Occipital lobe (tissue), 3 donors: ENCODE measurements at places on chromosomes 1 and 21.
A peak's percentile ranks its signal among the peaks of the same experiment; 100 is the strongest.

DNA sequence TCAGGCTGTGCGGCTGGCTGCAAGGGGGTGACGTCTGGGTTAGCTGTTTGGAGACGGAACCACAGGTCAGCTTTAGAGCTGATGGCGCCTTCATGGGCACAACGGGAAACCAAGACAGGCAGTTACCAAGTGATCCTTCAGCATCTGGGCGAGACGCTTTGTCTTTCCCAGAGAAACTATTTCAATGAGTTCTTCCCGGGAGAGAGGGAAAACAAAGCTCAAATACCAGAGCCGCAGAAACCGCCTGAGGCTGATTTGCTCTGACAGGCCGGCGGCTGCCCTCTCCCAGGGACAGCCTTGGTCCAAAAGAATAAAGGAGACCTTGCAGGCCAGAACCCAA lies 76.5 kb downstream of the CD58 start:
- no peak for DNase-seq

- DNase-seq, result no peak
Observed at GRCh38 chr21:45325206-45326168, 37.8 kb upstream of the POFUT2 start.

GRCh38 chr1:81801651-81802456 lies 1.1 kb downstream of the ADGRL2 start:
- no peak for DNase-seq

DNA sequence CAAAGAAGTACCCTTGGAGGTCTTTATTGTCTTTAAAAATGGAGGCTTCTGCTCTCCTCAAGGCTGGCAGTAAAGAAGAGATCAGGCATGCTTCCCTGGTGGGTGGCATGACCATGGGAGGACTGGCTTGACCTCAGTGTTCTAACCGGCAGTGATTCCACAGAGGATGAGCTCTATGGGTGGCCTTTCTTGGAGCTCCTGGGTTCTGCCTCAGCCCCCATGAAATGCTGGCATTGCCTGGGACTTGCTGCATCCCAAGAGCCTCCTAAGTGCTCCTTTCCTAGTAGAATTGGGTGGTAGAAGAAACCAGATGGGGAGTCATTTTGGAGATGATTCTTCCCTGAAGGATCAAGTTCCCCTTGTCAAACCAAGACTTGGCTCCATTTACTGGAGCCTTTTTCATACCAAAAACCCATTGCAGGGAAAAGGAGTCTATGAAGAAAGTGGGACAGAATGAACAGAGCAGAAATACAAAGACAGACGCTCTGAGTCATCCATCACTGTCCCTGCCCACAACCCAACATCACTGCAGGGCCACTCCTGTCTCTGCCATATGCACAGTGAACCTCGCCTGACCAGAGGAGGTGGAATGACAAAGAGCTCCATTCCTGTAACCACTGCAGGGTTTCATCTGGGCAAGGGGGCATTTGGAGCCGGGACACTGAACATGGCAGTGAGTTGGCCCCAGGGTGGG lies 42.4 kb downstream of the RIMS3 start:
- peak; percentile 54 for DNase-seq

GRCh38 chr1:155202731-155203515 lies 4.8 kb downstream of the THBS3 start:
- DNase-seq, result no peak

GRCh38 chr1:168598892-168599291 lies 22.5 kb downstream of the XCL1 start:
- DNase-seq, result no peak

- DNase-seq, result no peak
Observed at GRCh38 chr21:25062061-25062460, 545.2 kb downstream of the MRPL39 start.

DNA sequence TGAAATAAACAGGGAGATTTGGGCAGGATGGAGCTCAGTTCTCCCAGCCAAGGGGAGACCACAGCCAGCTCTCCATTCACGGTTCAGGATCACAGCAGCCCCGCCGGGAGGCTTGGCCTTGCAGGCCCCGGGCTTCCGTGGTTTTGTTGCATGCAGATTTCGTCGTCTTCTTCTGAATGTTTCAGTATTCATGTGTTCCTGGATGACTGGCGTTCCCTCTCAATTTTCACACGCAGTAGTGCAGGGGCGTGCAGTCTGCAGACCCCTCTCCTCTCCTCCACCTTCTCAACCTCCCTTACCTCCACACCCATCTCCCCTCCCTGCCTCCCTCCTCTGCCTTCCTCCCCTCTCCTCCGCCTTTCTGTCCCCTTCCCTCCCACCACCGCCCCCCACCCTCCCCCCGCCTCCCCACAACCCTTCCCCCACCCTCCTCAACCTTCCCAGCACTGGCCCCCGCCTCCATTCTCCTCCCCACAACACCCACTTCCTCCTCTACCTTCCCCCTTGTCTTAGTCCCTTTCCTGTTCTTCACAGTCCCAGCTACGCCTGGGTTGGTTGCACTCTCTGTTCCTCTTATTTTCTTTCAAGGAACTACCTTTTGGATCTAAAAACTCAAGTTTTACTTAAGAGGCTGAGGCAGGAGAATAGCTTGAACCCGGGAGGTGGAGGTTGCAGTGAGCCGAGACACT lies 8.4 kb upstream of the SLC19A1 start:
- no peak for DNase-seq

DNA sequence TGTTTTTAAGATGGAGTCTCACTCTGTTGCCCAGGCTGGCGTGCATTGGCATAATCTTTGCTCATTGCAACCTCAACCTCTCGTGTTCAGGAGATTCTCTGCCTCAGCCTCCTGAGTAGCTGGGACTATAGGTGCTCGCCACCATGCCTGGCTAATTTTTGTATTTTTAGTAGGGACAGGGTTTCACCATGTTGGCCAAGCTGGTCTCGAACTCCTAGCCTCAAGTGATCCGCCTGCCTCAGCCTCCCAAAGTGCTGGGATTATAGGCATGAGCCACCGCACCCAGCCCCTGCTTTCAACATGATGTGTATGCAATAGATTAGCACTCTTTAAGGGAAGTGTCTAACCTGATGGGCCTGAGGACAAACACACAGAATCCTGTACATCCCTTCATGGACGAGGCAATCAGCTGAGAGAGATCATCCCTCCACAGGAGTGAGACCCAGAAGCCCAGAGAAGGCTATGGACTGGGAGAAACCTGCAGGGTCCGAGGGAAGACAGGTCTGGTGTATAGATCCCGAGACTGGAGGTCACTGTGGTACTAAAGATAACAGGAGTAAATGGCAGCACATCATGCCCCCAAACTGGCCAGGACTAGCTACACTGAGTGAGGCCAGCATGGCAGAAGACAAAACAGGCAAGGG lies 5.6 kb upstream of the DEGS1 start:
- DNase-seq, result no peak

DNA sequence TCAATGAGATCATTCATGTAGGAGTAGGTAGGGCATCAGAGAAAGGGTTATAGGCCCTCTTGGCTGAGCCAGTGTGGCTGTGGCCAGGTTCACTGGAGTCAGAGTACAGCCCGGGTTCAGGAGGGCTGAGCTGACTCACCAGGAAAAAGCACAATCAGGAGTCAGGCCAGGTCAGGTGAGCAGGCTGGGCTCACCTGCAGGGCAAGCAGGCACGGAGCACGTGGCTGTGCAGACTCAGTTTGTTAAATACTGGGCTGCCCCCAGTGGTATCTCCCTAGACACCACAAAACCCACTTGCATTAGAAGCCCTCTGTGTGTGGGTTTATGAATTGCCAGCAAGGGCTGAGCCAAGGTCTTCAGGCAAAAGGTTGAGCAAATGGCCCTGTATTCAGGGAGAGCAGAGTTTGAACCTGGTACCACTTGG lies 122.1 kb upstream of the SERBP1 start:
- DNase-seq, result no peak

- no peak for DNase-seq
Observed at GRCh38 chr1:36961062-36961615, 73.2 kb downstream of the GRIK3 start.

- no peak for DNase-seq
Observed at GRCh38 chr21:42147386-42148020, 71.4 kb upstream of the ABCG1 start.

DNA sequence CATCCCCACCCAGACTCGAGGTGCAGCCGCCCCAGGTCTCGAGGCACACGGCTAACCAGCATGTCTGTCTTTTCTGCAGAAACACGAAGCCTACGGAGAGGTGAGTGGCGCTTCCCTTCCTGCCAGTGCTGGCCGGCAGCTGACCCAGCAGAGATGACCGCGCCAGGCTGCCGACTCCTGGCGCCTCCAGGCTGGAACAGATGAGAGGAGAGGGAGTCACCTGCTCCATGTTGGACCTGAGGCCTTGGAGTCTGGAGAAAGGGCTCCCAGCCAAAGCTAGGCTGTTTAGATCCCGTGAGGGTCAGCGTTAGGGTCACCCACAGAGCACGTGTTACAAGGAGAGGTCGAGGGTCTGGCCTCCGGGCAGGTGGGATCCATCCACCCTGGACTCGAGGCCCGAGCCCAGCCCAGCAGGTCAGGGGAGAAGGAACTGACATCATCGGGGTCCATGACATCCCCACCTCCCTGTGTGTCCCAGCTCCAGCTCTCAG lies 14.9 kb downstream of the COL6A2 start:
- no peak for DNase-seq

- no peak for DNase-seq
Observed at GRCh38 chr21:42381347-42381984, 14.4 kb downstream of the TMPRSS3 start.

DNA sequence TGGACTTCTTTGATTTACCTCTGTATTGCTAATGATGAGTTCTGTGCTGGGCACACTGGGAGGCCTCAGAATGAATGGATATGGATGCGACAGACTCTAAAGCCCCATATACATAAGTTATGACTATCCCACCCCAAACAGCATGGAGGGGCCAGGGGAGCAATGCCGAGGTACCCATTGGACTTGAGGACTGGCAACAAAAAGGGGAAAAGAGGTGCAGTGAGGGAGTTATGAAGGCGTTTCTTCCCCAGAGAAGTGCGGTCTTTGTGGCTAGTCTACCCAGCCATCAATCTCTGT lies 15.2 kb upstream of the CDCA8 start:
- DNase-seq, result no peak

GRCh38 chr1:157993147-157993917 lies at the start of gene KIRREL1:
KIRREL1 (plus strand) TSS chr1:157993645; CDS start chr1:157993677, 32 bp downstream.
- no peak for DNase-seq

- DNase-seq, result no peak
Observed at GRCh38 chr1:201655910-201656309, 117.0 kb downstream of the NAV1 start.

GRCh38 chr1:178037510-178038253 lies 56.2 kb upstream of the RASAL2 start:
- peak; percentile 45 for DNase-seq

- no peak for DNase-seq
Observed at GRCh38 chr1:24203404-24203803, 16.3 kb upstream of the IFNLR1 start.

DNA sequence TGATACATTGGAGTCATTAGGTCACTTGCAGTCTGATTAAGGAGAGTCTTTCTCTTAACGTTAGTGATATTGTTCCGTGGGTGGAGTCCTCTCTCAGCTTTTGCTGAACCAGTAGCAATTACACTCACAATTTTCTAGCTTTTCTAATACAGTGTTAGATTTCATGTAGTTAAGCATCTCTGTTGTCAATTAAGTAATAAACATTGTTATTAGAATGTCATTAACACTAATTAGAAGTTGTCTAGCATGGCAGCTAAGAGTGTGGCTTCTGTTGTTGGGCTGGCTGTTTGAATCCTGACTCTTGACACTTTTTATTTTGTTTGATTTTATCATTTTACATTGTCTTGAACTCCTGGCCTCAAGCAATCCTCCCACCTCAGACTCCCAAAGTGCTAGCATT lies 33.4 kb downstream of the FAAH start:
- no peak for DNase-seq

DNA sequence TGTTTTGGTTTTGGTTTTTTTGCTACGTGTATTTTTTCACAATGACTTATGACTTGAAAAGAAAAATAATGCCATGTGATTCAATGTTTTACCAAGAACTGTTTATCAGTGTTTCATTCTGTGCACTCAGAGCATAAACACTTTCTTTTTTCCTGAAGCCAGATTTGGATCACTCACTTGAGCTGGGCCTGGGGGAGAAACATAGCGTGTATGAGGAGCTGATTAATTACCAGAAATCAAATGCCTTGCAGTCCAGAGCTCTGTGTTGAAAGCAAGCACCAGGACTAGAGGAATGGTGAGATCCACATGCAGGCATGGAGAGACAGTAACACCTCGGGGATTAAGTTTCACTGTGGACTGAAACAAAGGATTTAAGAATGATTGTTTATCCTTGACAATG lies 642.1 kb upstream of the ADGRL2 start:
- no peak for DNase-seq

- no peak for DNase-seq
Observed at GRCh38 chr21:26769613-26770188, 75.5 kb downstream of the ADAMTS1 start.

DNA sequence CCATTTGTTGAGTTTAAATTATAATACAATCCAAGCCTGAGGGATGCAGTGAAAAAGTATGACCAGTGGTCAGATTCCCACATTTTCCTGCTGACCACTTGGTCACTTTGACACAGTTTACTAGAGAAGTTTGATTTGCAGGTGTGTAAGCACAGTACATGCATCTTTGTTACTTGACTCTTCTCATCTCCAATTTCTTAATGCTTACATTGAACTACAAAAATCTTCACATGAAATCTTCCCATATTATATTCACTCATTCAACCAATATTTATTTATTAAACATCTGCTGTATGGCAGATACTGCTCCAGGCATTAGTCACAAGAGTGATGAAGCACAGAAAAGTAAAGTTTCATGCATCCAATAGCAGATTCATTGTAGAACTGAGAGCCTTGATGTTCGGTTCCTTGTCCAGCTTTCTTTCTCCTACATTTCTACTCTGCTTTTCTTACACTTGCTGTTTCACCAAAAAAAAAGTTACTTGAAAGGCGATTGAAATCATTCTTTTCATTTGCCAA lies 211.7 kb downstream of the NFIA start:
- no peak for DNase-seq

GRCh38 chr1:158071138-158071537 lies 77.7 kb downstream of the KIRREL1 start:
- peak; percentile 22 for DNase-seq

- DNase-seq, result peak; percentile 75
Observed at GRCh38 chr1:184051485-184052193, at the start of gene TSEN15. TSEN15 (plus strand) TSS chr1:184051730; CDS start chr1:184051756, 26 bp downstream.

DNA sequence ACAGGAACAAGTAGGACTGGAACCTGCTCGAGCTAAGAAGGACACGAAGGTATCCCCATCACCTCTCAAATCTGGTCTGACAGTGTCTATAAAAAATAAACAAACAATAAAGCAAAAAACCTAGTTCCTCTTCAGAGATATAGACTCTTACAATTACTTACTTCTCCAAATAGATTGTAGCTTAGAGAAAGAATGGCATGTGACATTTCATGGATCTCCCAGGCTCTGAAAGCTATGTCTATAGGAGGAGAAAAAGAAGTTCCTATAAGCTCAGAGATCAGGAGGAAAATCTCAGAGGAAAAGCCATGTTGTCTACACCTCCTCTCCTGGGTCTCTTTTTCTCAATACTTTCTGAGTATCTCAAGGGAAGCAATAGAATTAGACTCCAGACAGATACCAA lies 12.3 kb upstream of the OR10J5 start:
- no peak for DNase-seq

GRCh38 chr21:44923480-44924084 lies 2.9 kb upstream of the ITGB2 start:
- no peak for DNase-seq

GRCh38 chr1:223691121-223691520 lies 21.2 kb upstream of the CAPN2 start:
- DNase-seq, result no peak

- no peak for DNase-seq
Observed at GRCh38 chr1:112371775-112372174, 24.2 kb upstream of the CTTNBP2NL start.
